ENCODE measurements at places on chromosomes 7 and 10.
A peak's percentile ranks its signal among the peaks of the same experiment; 100 is the strongest.

GRCh38 chr7:142104550-142105527 lies 6.7 kb upstream of the MGAM2 start:
- no peak for DNase-seq

GRCh38 chr10:97180986-97181385 lies 4.8 kb downstream of the SLIT1 start:
- DNase-seq = no peak

- peak; percentile 35 for DNase-seq
Measured at GRCh38 chr10:118729641-118730258, 25.0 kb downstream of the CACUL1 start.

DNA sequence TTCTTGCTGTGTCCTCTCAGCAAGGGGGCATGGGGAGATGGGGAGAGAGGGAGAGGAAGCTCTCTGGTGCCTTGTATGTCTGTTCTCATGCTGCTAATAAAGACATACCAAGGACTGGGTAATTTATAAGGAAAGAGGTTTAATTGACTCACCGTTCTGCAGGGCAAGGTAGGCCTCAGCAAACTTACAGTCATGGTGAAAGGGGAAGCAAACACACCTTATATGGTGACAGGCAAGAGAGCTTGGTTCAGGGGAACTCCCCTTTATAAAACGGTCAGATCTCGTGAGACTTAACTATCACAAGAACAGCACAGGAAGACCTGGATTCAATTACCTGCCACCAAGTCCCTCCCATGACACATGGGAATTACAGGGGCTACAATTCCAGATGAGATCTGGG lies 464.7 kb upstream of the CELF2 start:
- DNase-seq = no peak

- DNase-seq = no peak
Measured at GRCh38 chr7:140165422-140165821, 11.4 kb downstream of the KDM7A start.

- DNase-seq = no peak
Measured at GRCh38 chr7:111030336-111030735, 60.6 kb upstream of the LRRN3 start.
